ENCODE measurements at places on chromosomes 2 and 18.

GRCh38 chr2:127153691-127154158 lies 46.8 kb upstream of the BIN1 start:
- no peak for DNase-seq

DNA sequence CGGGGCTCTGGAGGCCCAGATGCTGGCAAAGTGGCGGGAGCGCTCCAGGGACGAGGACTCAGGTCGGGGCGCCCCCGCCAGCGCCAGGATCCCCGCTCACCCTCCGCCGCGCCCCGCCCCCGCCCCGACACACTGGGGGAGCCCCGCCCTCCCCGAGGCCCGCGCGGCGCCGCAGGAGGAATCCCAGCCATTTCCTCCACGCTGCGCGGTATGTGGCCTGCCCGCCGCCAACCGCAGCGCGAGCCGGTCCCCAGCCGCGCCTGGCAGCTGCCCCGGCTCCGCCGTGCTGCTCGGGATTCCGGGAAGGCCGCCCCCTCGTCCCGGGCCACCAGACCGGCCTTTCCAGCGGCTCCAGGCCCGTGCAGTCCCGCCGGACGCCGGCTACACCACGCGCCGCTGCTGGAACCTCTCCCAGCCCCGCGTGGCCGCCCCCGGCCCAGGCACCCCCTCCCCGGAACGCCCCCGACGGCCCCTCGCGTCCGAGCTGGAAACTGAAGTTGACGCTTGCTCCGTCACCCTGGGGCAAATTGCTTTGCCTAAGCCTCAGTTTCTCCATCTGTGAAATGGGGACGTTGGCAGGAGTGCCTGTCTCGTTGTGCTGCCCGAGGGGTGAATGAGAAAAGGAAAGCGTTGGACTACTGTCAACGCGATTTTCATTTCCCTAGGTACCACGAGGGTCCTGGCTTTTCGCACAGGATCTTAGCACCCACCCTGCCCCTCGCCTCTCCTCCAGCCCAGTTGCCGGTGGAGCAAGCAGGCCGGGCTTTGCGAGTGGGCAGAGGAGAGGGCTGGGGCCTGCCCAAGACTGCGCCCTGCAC lies 53.6 kb downstream of the PKDCC start:
- no peak for DNase-seq

DNA sequence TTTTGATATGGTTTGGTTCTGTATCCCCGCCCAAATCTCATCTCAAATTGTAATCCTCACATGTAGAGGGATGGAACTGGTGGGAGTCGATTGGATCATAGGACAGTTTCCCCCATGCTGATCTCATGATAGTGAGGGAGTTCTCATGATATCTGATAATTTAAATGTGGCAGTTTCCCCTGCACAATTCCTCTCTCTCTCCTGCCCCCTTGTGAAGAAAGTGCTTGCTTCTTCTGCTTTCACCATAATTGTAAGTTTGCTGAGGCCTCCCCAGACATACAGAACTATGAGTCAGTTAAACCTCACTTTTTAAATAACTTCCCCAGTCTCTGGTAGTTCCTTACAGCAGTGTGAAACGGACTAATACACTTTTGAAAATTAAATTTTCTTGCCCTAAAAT lies 12.3 kb upstream of the KCNJ3 start:
- DNase-seq = no peak

DNA sequence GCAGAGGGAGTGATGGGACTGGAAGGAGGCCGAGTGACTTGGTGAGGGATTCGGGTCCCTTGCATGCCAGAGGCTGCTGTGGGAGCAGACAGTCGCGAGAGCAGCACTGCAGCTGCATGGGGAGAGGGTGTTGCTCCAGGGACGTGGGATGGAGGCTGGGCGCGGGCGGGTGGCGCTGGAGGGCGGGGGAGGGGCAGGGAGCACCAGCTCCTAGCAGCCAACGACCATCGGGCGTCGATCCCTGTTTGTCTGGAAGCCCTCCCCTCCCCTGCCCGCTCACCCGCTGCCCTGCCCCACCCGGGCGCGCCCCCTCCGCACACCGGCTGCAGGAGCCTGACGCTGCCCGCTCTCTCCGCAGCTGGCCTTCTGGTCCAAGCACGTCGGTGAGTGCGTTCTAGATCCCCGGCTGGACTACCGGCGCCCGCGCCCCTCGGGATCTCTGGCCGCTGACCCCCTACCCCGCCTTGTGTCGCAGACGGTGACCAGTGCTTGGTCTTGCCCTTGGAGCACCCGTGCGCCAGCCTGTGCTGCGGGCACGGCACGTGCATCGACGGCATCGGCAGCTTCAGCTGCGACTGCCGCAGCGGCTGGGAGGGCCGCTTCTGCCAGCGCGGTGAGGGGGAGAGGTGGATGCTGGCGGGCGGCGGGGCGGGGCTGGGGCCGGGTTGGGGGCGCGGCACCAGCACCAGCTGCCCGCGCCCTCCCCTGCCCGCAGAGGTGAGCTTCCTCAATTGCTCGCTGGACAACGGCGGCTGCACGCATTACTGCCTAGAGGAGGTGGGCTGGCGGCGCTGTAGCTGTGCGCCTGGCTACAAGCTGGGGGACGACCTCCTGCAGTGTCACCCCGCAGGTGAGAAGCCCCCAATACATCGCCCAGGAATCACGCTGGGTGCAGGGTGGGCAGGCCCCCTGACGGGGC lies 4.6 kb downstream of the PROC start:
- DNase-seq = no peak

DNA sequence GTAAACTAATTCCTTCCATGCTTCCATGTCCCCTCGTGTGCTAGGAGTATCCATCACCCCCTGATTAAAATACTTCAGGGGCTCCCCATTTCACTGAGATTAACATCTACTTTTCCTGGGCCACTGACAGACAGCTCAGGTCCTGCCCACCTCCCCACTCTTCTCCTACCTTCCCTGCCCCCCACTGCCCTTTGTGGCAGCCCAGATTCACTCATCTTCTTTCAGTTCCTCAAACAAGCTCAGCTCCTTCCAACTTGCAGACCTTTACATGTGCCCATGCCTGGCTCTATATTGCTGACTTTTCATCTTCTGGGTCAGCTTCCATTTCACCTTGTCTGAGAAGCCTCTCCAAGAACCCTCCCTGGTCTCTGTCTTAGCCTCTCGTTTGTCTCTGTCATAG lies 12.0 kb downstream of the RUFY4 start:
- DNase-seq = no peak

Data from right renal pelvis (tissue), 4 donors.